ENCODE measurements at places on chromosomes 2 and 18.

DNA sequence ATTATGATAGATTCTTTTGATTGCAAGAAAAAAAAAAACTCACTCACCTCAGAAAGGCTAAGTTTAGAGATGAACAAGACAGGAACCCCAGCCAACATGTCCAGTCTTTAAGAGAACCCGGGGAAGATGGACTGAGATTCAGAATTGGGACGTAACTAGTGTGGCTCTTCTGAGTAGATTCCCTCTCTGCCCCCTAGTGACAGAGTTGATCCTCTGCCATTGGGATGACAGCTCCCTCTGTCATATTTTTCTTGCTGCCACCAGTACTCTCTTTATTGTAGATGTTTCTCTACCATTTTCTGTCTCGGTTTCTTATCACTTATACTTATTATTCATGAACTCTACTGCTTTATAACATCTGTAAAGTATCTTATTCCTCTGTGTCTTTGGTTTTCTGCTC is 77.7 kb downstream of the GULP1 start:
- DNase-seq = no peak

DNA sequence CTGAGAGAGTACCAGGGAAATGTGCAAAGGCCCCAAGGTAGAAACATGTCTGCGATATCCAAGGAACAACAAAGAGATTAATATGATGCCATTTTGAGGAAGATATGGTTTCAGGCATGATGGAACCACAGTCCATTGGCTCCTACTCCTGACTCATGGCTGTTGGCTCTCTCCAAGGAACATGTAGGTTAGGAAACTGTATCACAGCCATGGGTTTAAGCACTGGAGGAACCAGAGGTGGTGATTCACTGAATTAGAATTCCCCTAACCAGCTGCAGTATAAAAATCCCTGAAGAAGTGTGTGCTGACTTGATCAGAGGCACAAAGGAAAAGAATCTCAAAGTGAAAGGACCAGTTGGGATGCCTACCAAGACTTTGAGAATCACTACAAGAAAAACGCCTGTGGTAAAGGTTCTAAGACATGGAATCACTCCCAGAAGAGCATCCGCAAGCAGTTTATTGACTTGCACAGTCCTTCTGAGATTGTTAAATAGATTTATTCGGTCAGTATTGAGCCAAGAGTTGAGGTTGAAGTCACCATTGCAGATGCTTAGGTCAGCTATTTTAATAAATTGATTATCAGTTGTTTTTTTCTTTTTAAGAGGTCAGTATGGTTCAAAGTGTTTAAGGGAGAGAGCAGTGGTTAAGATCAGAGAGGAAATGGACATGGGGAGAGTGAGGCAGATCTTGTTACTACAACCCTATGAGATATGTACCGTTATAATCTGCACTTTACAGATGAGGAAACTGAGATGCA is 110.7 kb upstream of the OTX1 start:
- no peak for DNase-seq

GRCh38 chr18:11946756-11947155 is 34.6 kb upstream of the IMPA2 start:
- no peak for DNase-seq

DNA sequence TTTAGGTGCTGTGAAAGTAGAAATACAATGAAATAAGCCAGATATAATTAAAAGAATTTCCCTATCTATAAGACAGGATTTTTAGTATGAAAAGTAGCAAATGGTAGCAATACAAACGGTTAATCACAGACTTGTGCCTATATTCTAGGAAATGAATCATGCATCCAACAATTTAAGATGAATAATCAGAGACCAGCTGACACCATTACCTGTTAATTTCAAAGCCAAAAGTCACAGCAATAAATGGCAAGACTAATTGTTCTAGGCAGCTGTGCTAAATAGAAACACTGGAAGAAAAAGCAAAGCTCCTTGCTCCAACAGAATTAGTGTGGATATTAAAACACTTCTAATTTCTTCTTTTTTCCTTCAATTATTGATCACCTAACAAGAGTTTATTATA is 35.1 kb upstream of the MPP4 start:
- no peak for DNase-seq

- DNase-seq = no peak
Observed at GRCh38 chr2:45859682-45860081, 208.2 kb downstream of the PRKCE start.
